ENCODE measurements at places on chromosomes 2 and 18.

- DNase-seq: no peak
Observed at GRCh38 chr18:63528863-63529492, 13.2 kb upstream of the SERPINB12 start.

GRCh38 chr2:188909036-188909435, 65.1 kb upstream of the COL3A1 start:
- DNase-seq: no peak

GRCh38 chr2:74347742-74348141, 4.5 kb upstream of the SLC4A5 start:
- no peak for DNase-seq

GRCh38 chr2:76829374-76830234, 692.6 kb downstream of the LRRTM4 start:
- no peak for DNase-seq

GRCh38 chr2:177585234-177585863, 192.8 kb downstream of the AGPS start:
- no peak for DNase-seq

GRCh38 chr2:25435421-25435820, 93.7 kb upstream of the DNMT3A start:
- no peak for DNase-seq

GRCh38 chr18:48840491-48840877, 110.3 kb downstream of the SMAD7 start:
- DNase-seq: no peak

GRCh38 chr2:142140434-142140845, 9.6 kb upstream of the LRP1B start:
- DNase-seq: no peak

- DNase-seq: no peak
Observed at GRCh38 chr18:75049455-75049789, 159.5 kb downstream of the PTGR3 start.

- DNase-seq: peak; percentile 72
Observed at GRCh38 chr2:106269591-106270291, 75.6 kb upstream of the UXS1 start.

GRCh38 chr2:172395503-172395902, 31.9 kb upstream of the ITGA6 start:
- no peak for DNase-seq

DNA sequence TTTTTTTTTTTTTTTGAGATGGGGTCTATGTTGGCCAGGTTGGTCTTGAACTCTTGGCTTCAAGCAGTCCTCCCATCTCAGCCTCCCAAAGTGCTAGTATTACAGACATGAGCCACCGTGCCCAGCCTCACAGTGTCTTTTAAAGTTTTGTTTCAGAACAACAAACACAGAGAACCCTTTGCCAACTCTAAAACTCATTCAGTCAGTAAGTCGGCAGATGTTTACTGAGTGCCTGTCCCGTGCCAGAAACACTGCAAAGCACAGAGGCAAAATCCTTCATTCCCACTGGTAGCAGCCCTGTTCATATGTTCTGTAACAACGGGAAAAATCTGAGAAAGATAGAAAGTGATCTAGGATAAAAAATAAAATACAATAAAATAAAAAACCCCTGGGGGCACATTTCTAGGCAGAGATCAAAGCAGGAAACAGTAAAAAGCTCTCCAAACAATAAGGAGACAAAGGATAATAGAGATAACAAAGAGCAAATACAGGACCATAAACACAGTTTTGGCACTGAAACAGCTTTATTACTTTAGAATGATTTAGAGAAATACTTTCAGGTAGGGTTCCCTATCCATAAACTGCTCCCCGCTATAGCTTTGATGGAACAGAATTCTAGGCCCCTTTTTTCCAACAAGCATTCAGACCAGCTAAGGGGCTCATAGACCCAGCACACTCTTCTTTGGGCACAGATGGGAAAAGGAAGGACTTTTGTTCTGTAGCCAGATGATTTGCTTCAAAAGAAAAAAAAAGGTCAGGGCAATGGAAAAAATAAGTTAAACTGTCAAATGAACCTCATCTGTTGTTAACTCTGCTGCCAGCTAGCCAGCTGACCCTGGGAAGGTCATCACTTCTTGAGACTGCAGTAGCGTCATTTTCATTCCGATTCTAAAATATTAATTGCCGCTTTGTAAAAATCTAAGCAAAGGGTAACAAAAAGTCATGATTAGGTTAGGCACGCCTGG, 212.3 kb downstream of the CDH20 start:
- no peak for DNase-seq

- no peak for DNase-seq
Observed at GRCh38 chr2:27551514-27551913, 31.3 kb upstream of the ZNF512 start.

DNA sequence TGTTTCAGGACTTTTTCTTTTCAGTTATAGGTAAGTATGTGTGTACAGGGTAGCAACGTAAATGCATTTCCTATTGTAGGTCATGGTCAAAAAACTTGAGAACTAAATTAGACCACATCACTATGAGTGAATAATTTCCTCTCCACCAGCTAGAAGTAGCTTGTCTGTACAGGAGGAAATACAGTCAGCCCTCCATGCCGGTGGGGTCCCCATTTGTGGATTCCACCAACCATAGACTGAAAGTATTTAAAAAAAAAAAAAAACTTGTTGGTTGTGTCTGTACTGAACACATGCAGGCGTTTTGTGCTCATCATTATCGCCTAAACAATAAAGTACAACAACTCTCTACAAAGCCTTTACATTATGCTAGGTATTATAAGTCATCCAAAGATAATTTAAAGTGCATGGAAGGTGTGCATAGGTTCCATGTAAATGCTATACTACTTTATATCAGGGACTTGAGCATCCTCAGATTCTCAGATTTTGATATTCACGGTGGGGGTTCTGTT, 94.2 kb upstream of the NDUFV2 start:
- no peak for DNase-seq

- DNase-seq: no peak
Observed at GRCh38 chr18:2360861-2361260, 210.4 kb downstream of the METTL4 start.

DNA sequence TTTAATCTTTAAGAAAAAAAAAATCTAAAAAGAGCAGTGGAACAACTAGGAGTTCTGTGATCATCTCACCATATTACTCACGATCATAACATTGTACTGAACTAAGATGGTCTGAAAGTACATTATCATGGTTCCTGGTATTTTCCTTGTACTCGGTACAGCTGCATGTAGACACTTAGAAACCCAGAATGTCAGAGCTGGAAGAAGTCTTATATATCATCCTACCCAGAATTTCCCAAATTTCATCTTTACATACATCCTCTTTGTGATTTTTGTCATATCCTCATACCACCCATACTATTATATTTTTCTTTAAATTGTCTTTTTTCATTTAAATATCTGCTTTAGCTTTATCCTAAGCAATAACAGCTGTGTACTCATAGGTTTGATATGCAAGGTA, 12.4 kb upstream of the ST3GAL5 start:
- no peak for DNase-seq

DNA sequence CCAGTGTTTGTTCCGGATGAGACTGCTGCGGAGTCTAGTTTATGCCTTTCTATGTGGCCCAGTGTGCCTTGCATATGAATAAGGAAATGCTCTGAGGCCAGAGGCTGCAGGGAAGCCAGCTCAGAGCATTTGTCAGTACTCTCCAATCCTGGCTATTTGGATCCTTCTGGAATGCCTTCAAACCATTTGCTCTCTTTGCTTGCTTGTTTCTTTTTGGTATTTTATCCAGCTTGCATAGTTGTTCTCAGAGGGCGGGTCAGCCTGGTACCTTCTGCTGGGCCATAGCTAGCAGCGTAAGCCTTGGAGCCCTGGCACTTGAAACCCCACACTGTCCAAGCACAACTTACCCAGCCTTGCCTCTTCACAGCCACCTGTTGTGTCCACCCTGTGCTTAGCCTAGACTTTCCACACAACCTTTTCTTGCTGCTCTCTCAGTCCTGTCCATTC, 20.5 kb downstream of the CENPO start:
- no peak for DNase-seq

- peak; percentile 58 for DNase-seq
Observed at GRCh38 chr2:72770879-72771461, 54.9 kb downstream of the EXOC6B start.

- no peak for DNase-seq
Observed at GRCh38 chr2:132595186-132595585, 74.8 kb downstream of the LYPD1 start.

GRCh38 chr2:128442891-128443302, 124.2 kb upstream of the HS6ST1 start:
- DNase-seq: no peak

GRCh38 chr2:223101340-223102039, 49.5 kb downstream of the KCNE4 start:
- DNase-seq: no peak

GRCh38 chr2:99821572-99821971, 320.8 kb downstream of the AFF3 start:
- DNase-seq: no peak

- no peak for DNase-seq
Observed at GRCh38 chr2:8458503-8459459, 223.1 kb upstream of the ID2 start.

DNA sequence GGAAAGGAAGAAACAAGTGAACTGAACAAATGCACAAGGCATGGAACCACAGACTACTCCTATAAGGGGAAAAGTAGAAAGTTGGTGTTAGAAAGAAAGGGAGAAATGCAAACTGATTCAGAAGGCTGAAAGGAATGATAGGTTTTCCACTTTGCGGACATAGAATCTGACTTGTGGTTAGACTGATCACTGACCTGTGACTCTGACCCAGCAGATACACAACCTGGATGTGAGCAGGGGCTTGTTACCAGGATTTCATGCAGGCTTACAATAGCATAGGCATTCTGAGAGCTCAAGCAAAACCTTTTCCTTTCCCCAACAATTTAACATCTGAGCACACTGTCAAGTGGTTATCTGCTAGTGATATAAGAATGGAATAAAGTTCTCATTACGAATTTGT, 237.0 kb upstream of the CDH20 start:
- DNase-seq: no peak

- DNase-seq: no peak
Observed at GRCh38 chr2:8080063-8080462, 601.8 kb upstream of the ID2 start.

DNA sequence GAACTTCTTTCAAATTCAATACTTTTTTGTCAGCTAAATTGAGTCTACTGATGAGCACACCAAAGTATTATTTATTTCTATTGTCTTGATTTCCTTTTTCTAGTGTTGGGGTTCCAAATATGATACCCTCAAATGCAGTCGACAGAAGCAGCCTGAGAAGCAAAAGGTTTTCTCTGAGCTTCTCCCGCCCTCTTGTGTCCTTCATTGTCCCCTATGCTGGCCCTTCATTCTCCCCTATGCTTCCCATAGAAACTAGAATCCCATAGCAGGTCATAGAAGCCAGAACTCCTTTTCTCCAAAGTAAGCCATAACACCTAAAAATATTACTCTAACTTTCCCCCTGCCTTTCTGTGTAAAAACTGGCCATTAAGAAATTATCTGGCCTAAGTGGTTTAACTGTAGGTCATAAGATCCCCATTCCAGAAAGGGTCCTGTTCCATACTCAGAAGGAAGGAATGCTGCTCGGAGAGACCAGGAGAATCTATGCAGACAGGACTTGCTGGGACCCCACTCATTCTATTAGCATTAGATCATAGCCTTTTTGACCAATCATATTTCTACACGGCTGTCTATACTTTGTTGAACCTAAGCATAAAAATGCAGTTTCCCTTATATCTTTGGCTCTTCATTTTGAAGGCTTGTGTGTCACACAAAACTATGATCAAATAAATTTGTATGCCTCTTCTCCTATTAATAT, 764.6 kb upstream of the PKDCC start:
- no peak for DNase-seq

GRCh38 chr18:44960580-44960979, 279.9 kb downstream of the SETBP1 start:
- DNase-seq: no peak

DNA sequence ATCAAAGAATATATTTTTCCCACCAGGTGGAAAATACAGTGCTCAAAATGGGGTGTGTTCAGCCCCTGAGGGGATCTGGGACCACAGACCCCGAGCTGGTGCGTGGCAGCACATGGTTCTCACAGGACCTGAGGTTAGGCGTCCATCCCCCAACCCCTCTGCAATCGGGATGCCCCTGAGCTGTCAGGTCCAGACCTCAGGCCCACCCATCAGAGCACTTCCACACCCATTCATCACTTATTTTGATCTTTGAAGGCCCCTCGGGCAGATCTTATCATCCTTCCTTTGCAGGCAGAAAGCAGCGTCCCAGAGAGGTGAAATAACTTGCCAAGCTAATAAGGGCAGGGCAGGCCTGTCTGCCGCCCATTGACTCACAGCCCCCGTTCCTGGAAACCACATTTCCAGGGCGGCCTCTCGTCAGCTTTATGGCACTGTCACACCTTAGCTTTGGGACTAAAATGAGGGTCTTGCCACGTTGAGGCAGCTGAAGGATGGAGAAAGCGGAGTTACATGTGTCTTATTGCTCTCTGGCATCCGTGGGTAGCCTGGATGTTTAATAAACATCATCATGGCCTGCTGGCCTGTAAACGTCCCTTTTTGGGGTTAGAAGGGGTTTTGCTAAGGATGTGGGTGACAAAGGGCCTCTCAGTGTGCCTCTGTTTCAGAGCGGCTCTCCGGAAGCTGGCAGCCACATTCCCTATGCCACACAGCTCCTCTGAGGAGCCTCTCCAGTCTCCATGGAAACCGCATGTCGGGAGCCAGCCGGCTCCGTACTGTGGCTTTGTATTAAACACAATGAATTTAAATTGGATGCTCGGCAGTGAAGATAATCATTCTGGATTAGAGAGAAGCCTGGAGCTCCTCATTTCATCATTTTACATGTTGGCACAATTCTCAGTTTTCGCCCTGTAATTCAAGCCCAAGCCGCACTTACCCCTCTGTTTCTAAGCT, 58.3 kb upstream of the MAPRE3 start:
- DNase-seq: no peak

DNA sequence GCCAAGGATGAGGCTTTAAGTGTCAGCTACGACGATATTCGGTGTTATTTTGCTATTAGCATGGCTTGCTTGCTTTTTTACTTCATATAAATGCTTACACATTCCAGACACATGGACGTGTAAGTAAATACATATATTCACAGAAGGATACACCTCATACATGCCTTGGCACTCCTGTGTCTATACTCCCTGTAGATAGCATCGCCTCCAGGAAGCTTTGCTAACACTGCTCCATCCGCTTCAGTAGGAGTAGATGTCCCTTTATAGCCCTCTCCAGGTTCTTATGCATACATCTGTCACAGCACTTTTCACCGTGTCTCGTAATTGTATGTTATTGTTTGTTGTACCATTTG, 27.5 kb upstream of the KCTD1 start:
- DNase-seq: no peak

GRCh38 chr2:37291680-37292079, 33.0 kb downstream of the PRKD3 start:
- no peak for DNase-seq

GRCh38 chr2:215411941-215412743, 23.7 kb downstream of the FN1 start:
- no peak for DNase-seq

GRCh38 chr2:142877216-142877838, at the start of gene KYNU:
Gene KYNU (plus strand): TSS chr2:142877664. CDS start chr2:142885368, 7,704 bp downstream.
- DNase-seq: no peak

GRCh38 chr18:58639751-58640427, 11.0 kb upstream of the ALPK2 start:
- no peak for DNase-seq

Data from transverse colon (tissue), 4 donors.